ENCODE measurements at places on chromosomes 7 and 10. TPM values are rescaled to one million over a fixed set of nuclear protein-coding genes. Genes with fewer than 3 reads are reported as not detected.

DNA sequence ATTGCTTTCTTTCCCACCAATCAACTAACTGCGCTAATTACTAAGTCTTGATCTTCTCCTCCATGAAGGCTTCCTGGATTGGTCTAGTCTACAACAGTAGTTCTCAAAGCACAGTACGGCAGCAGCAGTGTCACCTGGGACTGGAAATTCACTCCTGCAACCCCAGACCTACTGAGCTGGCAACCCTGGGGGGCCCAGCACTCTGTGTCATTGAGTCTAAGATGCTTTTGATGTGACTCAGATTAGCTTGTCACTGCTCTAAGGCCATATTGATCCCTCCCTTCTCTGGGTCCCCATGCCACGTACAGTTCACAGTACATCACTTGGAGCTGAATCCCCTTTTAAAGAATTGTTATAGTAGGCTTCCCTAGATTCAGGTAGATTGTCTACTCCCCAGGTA lies 65.7 kb upstream of the KMT2C start:
- no peaks in the 10 kb centered on the region for H3K36me3 ChIP-seq
- DNase-seq = no peak
- H3K4me1 ChIP-seq = no peaks in the 10 kb centered on the region
- H3K27me3 ChIP-seq = peaks cover 5% of the 10 kb centered on the region

- peak overlapping the region; percentile 47 for H3K27ac ChIP-seq
- no peak overlapping the region for H3K4me3 ChIP-seq
- no peaks in the 10 kb centered on the region for H3K27me3 ChIP-seq
- peaks cover 12% of the 10 kb centered on the region for H3K4me1 ChIP-seq
Observed at GRCh38 chr7:106256144-106256543, 28.6 kb downstream of the NAMPT start.

GRCh38 chr10:115001506-115002381 lies 63.7 kb downstream of the TRUB1 start:
- no peak overlapping the region for H3K27ac ChIP-seq
- peaks cover 24% of the 10 kb centered on the region for H3K27me3 ChIP-seq
- H3K36me3 ChIP-seq = peaks cover 2% of the 10 kb centered on the region
- no peak for DNase-seq

- DNase-seq = no peak
- no peaks in the 10 kb centered on the region for H3K27me3 ChIP-seq
- no peak overlapping the region for H3K27ac ChIP-seq
- H3K4me1 ChIP-seq = no peaks in the 10 kb centered on the region
- peaks cover 6% of the 10 kb centered on the region for H3K36me3 ChIP-seq
Observed at GRCh38 chr7:17255926-17256325, 42.5 kb upstream of the AHR start.

GRCh38 chr7:117937049-117937752 lies 64.0 kb upstream of the CTTNBP2 start:
- DNase-seq = no peak
- H3K4me1 ChIP-seq = no peaks in the 10 kb centered on the region
- no peak overlapping the region for H3K4me3 ChIP-seq
- no peaks in the 10 kb centered on the region for H3K27me3 ChIP-seq
- H3K27ac ChIP-seq = no peak overlapping the region

DNA sequence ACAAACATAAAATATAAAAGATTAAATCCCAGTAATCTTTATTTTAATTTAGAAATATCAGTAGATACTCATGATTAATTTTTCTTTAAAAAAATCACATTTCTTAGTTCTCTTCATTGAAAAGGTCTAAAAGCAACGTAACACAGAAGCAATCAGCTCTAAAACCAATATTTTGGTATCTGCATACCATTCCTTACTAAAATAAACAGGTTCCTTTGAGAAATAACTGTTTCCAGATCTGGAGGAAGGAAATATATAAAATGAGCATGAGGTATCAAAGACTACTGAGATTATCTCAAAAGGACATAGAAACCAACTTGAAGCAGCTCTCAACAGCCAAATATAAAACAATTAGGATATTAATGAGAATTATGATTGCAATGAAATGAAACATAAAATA lies 301.0 kb upstream of the GNAI1 start:
- DNase-seq = no peak
- H3K27ac ChIP-seq = no peak overlapping the region
- no peaks in the 10 kb centered on the region for H3K36me3 ChIP-seq
- no peaks in the 10 kb centered on the region for H3K4me1 ChIP-seq
- no peak overlapping the region for H3K4me3 ChIP-seq
- H3K27me3 ChIP-seq = no peaks in the 10 kb centered on the region

- peaks cover 1% of the 10 kb centered on the region for H3K36me3 ChIP-seq
- no peak overlapping the region for H3K27ac ChIP-seq
- peaks cover 5% of the 10 kb centered on the region for H3K27me3 ChIP-seq
- DNase-seq = no peak
- H3K4me3 ChIP-seq = no peak overlapping the region
- H3K4me1 ChIP-seq = peaks cover 10% of the 10 kb centered on the region
Observed at GRCh38 chr10:11658801-11659368, 47.4 kb upstream of the USP6NL start.

DNA sequence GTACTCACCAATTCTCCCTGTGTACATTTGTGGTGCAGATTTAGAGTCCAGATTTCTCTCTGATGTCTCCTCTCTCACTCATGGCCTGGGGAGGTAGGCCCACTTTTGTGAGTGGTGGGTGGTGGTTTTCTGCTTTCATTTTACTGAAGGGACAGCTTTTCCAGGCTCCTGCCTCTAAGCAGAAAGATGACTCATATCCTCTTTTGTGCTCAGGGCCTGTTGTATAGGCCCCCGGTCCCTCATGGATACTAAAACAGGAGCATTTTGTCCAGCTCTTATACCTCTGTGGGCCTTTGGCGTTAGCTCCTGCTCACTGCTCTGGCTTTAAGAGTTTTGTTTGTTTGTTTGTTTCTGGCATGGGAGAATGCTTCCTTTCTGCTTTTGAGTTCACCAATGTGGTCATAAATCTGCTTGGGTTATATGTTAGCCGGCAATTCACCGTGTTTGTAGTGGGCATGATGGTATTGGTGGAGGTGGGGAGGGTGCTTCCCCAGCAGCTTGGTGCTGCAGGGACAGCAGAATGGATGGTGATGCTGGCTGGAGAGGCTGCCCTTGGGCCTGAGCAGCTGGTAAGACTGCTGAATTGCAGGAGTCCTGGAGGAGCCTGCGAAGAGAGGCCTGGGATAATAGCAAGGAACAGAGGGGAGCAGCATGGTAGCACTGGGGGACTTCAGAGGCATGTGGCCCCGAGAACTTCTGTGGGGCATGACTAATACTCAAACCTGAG lies 468.7 kb downstream of the RPS24 start:
- H3K27ac ChIP-seq = peak overlapping the region; percentile 43
- peaks cover 28% of the 10 kb centered on the region for H3K27me3 ChIP-seq
- no peaks in the 10 kb centered on the region for H3K36me3 ChIP-seq
- no peak overlapping the region for H3K4me3 ChIP-seq
- peaks cover 3% of the 10 kb centered on the region for H3K4me1 ChIP-seq
- no peak for DNase-seq

- H3K27ac ChIP-seq = no peak overlapping the region
- H3K4me1 ChIP-seq = peaks cover 25% of the 10 kb centered on the region
- H3K36me3 ChIP-seq = peaks cover 21% of the 10 kb centered on the region
- H3K27me3 ChIP-seq = peaks cover 81% of the 10 kb centered on the region
- no peak for DNase-seq
Observed at GRCh38 chr7:151252961-151253711, 4.6 kb upstream of the SMARCD3 start.

DNA sequence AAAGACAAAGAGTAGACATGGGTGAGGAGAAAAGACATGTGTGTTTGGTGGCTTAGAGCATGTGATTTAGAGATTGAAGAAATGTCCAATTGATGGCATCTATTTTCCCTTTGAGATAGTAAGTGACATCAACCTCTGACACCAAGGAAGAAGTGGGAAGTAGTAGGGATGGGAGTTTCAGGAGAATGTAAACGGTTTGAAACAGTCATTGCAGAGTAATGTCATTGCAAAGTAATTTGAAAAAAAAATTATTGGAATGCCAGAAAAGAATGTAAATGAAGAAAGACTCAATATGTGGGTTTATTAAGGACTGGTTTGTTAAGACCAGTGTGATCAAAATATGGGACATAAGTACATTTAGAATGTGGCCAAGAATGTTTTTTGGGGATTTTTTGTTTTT lies 26.6 kb downstream of the GNG11 start:
- peaks cover 2% of the 10 kb centered on the region for H3K4me1 ChIP-seq
- no peak overlapping the region for H3K4me3 ChIP-seq

DNA sequence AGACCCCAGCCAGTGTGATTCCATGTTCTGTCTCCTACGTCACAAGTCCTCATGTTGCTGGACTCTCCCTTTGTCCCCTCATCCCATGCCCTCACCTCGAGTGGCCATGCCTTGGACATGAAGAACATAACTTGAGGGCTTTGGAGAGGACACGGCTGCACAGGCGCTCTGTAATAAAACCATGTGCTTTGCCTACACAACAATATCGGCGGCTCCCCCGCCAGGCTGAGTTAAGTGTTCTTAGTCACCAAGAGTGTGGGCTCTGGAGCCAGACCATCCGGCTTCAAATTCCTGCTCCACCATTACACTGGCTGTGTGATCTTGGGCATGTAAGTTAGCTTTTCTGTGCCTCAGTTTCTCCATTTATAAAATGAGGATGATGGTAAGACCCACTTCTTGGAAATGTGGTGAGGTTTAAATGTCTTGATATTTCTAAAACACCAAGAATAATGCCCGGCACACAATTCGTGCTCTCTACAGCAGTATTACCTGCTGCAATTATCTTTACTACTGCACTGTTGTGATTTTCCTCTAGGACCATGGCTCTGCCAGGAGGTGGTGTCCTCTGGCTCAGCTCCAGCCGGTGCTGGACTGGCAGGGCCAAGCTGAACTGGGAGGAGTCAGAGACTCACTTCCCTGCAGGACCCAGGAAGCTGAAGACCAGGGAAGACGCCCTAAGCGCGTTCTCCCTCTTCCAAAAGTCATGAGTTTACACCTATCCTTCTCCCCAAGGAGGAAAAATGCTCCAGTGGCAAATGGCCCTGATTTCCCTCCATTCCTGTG lies 15.7 kb downstream of the SLIT1 start:
- H3K27me3 ChIP-seq = peaks cover 48% of the 10 kb centered on the region
- H3K27ac ChIP-seq = no peak overlapping the region
- no peak overlapping the region for H3K4me3 ChIP-seq
- no peak for DNase-seq

DNA sequence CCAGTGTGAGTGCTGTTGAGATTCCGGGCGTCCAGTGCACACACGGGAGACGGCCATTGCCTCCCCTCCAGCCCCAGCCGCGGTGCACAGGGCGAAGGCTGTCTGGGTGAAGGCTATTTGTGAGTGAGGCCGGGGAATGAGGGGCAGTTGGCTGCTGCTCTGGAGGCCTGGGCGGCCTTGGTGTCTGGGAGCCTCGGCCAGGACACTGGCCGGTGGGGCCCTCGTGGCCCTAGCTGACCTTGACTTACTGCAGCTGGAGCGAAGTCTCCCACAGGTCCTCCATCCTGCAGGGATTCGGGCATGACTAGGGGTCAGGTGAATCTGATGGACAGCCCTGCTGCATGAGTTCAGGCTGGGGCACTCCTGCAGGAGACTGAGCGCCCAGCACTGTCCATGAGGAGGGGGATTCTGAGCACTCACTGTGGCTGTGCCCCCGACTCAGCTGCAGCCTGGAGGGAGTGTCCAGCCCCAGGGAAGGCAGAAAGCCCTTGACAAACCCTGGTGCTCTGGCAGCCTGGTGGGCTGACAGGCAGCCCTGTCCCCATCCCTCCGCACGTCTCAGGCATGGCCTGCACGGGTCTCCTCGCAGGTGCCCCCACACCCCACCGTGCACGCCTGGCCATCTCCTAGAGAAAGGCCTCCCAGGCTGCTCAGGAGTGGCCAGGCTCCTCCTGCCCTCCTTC lies 52.7 kb upstream of the FAM20C start:
- no peak overlapping the region for H3K27ac ChIP-seq
- no peak for DNase-seq
- H3K4me1 ChIP-seq = no peaks in the 10 kb centered on the region
- no peaks in the 10 kb centered on the region for H3K36me3 ChIP-seq

DNA sequence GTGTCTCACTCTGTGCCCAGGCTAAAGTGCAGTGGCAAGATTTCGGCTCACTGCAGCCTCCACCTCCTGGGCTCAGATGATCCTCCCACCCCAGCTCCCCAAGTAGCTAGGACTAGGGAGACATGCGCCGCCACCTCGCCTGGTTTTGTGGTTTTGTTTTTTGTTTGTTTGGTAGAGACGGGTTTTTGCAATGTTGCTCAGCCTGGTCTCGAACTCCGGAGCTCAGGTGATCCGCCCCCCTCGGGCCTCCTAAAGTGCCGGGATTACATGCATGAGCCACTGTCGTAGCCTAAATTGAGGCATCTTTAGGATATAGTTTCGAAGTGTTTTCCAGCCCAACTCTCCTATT lies 781 bp downstream of the ZNF727 start:
- DNase-seq = no peak
- peaks cover 2% of the 10 kb centered on the region for H3K36me3 ChIP-seq
- H3K4me1 ChIP-seq = peaks cover 2% of the 10 kb centered on the region
- H3K4me3 ChIP-seq = peak overlapping the region; percentile 54
- no peaks in the 10 kb centered on the region for H3K27me3 ChIP-seq

DNA sequence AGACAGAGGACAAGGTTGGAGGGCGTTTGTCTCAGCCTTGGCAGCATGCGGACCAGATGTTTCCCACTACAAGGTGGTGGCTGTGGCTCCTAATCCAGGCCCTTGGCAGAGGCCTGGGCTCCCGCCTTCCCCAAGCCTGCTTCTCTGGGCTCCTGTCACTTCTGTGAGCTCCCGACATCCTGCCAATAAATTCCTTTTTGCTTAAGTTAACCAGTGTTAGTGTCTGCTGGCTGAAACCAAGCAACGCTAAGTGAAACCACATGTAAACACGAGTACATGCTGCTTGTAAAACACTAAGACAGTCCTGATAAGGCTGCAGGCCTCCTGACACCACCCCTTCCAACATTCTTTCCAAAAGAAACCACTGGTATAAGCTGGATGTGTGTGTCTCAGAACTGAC lies 263.6 kb upstream of the ZMIZ1 start:
- no peak overlapping the region for H3K27ac ChIP-seq
- H3K4me3 ChIP-seq = no peak overlapping the region
- H3K27me3 ChIP-seq = peaks cover 46% of the 10 kb centered on the region
- peaks cover 3% of the 10 kb centered on the region for H3K36me3 ChIP-seq
- no peak for DNase-seq
- peaks cover 4% of the 10 kb centered on the region for H3K4me1 ChIP-seq

DNA sequence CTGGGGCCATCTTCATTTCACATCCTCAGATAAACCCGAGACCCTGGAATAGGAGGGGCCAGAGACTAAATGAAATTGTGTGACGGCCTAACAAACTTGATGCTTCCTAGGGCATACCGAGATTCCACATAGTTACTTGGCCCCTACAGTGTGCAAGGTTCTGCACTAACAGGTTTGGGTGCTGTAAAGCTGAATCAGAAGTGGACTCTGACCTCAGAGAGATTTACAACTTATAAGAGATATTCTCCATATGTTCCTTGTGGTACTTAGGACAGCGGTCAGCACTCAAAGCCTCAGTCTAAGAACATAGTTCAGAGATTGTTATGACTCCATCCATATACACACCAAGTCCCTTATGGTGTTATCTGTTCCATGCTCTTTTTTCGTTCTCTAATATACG lies 55.1 kb upstream of the FHIP2A start:
- H3K27me3 ChIP-seq = peaks cover 21% of the 10 kb centered on the region
- H3K27ac ChIP-seq = no peak overlapping the region
- H3K36me3 ChIP-seq = peaks cover 3% of the 10 kb centered on the region
- peaks cover 19% of the 10 kb centered on the region for H3K4me1 ChIP-seq

Gene C10orf67
- total RNA-seq = not detected

Gene SPDYE11
- not detected for total RNA-seq

Gene BICC1
- not detected for total RNA-seq
